Activated naive CD4-positive, alpha-beta T cell treated with Interleukin-2 at 50 U/mL for 16 hours (primary cell): ENCODE measurements at places on chromosomes 3 and 15.
A peak's percentile ranks its signal among the peaks of the same experiment; 100 is the strongest.

GRCh38 chr3:159748425-159748824, 240.2 kb upstream of the IL12A start:
- DNase-seq, result no peak

GRCh38 chr3:151726016-151726415, 7.7 kb upstream of the AADACL2 start:
- DNase-seq, result no peak

DNA sequence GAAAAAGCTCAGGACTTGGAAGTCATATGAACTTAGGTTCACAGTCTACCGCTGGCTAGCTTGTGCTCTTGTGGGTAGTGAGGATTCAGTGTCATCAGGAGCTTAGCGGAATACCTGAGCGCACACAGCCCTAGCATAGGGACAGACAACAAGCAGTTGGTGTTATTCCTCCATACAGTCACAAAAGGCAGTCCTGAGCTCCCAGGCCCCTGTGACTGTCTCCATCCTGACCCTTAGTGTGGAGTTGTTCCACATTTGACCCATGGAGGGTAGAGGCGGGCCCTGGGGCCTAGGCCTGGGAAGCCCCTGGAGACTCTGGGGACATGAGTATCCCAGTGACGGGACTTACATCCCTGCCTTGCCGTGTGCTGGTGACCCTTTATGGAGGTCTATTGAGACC, 131.5 kb upstream of the PLXNA1 start:
- no peak for DNase-seq

- DNase-seq, result no peak
Measured at GRCh38 chr15:44873103-44873502, 83.4 kb upstream of the TERB2 start.

- no peak for DNase-seq
Measured at GRCh38 chr3:12955651-12956315, 114.4 kb upstream of the RPL32 start.

- DNase-seq, result peak; percentile 32
Measured at GRCh38 chr15:65833501-65834205, 35.6 kb upstream of the RAB11A start.

- DNase-seq, result no peak
Measured at GRCh38 chr3:134423153-134423552, 48.9 kb upstream of the AMOTL2 start.

DNA sequence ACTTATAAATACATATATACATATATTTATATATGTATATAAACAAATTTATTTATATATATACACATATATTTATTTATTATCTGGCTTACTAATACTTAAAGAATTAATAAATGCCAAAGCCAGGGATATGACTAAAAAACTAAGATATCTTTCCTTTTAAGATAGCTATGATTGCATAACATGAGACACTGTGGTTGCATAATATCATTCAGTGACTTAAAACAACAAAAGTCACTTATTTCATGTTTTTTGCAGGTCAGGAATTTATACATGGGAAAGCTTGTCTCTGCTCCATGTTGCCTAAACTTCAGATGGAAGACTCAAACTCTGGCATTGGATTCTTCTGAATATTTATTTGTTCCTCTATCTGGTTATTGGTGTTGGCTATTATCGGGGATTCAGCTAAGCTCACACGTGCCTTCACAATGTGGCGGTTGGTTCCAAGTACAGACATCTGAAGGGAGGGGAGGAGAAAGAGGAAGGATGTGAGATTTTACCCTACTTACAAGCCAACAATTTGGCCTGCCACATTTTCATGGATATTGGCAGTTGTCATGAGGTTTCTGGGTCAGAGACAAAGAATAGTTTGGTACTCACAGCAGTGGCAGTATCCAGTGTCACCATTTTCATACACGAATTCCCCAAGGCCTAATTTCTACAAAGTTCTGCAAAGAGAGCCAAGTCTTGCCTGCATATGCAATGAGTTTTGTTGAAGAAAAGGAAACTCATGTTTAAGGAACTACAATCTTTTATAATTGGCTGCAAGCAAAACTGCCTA, 381.6 kb downstream of the EPHA3 start:
- DNase-seq, result no peak

DNA sequence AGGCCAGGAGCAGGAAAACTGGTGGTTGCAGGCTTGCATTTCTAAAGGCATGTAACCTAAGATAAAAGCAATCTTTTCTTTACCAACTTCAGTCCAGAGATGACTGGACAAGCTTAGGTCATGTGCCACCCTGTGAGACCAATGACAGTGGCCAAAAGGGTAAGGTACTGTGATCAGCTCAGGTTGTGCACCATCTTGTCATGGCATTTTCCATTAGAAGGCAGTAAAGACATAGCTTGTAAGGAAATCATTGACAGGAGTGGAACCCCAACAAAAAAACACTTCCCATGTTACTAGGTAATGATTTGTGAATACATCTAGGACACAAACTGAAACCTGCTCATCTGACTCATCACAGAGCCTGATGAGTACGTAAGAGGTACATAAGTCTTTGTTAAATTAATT, 35.2 kb downstream of the SSR3 start:
- DNase-seq, result no peak

GRCh38 chr3:8317661-8318649, 183.7 kb upstream of the LMCD1 start:
- DNase-seq, result no peak

DNA sequence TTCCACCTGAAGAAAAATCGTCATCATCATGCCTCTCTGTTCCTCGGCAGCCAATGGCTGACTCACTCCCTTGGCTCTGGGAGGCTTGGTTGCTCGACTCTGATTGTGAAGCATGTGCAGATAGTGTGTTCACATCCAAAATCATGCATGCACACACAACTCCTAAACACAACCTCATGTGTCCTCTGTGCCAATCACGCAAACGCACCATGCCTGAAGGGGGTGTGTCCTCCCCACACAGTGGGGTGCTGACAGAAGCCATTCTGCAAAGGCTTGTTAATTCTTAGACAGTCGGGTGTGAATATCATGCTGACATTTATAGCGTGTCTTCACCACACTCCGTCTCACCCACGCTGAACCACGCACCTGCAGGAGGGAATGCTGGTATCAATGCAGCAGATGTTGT, 11.4 kb upstream of the CCDC174 start:
- DNase-seq, result no peak

GRCh38 chr15:44836094-44836493, 99.8 kb downstream of the TRIM69 start:
- no peak for DNase-seq

GRCh38 chr3:185363662-185364203, 797 bp downstream of the MAP3K13 start:
- no peak for DNase-seq
